ENCODE measurements at places on chromosomes 1 and 21.

DNA sequence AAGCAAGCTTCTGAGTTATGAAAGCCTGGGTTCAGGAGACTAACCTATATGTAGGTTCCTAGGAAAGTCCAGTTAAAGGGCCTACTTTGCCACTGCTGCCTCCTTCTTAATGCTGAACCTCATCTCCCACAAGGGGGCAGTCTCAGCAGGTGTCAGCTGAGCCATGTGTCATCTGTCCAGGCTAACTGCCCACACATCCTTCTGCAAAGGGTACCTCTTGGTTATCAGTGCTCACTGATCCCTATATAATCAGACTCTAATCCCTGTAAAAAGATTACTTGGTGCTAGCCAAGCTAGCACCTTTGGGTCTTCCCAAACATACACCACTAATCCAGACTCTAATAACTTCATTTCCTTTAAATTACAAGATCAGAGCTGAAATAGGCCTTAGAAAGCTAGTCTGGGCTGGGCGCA lies 9.0 kb downstream of the PRDX1 start:
- no peak for DNase-seq

DNA sequence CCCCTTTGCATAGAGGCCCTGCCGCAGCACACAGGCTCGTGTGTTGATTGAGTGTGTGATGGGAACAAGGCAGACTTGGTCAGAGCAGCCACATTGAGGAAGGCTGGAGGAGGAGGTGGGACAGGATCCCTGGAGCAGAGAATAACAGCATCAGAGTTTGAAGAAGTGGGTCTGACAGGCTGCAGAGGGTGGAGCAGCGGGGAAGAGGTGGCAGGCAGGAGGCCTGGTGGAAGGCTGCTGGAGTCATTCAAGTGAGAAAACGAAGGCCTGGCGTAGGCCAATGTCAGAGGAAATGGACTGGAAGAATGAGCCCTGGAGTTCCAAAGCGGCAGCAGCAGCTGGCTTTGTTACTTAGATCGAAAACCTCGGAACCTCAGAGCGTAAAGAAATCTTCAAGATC lies 115.0 kb upstream of the GRIK3 start:
- no peak for DNase-seq

- DNase-seq = no peak
Measured at GRCh38 chr1:157653494-157653873, 47.1 kb downstream of the FCRL3 start.

DNA sequence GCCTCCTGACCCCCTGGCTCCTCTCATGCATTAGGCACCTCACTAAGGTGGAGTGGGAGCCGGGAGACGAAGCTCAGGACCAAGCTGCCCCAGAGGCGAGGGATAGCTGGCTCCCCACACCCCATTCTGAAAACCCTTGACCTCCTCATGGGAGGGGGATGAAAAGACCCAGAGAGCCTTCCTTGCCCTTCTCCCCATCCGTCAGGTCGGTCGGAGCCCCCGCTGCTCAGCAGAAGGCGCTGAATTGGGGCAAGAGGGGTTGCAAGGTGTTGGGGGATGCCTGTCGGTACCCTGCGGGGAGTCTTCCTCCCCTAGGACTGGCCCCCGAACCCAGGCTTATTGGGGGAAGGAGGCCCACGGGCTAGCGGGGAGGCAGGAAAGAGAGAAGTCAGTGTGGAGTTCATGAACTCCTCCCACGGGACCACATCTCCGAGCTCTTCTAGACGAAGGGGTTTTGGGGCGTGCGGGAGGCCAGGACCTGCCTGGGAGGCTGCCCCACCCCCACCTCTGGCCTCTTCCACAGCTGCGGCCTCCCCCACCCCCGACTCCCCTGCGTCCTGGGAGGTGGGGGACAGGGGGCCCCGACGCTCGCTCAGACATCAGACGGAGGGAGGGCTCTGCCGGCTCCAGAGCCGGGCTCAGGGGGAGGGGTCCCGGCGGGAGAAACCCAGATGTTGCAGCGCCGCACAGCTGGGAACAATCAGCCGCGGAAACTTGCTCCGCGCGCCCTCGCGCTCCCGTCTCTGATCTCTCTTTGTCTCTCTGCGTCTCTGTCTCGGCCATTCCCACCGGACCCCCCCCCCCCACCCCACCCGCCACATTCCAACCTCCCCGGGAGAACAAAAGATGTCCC lies 719 bp downstream of the MFAP2 start:
- no peak for DNase-seq

GRCh38 chr1:212437179-212437798 lies 4.6 kb downstream of the NENF start:
- no peak for DNase-seq

DNA sequence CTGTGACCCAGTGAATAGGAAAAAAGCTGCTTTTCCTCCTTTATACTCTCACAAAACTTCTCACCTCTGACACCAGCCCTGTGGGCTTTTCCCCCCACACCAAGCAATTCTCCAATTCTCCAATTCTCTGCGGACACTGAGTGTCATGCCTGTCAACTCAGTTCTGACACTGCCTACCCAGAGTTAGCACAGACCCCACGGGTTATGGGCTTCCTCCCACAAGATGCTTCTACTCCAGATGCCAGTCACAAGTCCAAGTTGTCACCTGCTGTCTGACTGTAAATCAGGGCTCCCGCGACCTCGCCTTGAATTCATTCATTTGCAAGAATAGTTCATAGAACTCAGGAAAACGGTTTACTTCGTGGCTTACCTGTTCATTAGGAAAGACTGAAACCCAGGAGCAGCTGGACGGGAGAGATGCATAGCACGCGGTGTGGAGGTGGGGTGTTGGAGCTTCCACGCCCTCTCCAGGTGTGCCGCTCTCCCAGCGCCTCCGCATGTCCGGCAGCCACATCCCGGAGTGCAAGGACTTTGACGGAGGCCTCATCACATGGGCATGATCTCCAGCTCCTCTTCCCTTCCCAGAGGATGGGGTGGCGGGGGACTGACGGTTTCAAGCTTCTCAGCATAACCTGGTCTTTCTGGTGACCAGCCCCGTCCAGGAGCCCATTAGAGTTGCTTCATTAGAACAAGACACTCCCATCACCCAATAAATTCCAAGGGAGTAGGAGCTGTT lies 154.7 kb downstream of the PGBD5 start:
- no peak for DNase-seq

GRCh38 chr21:17988102-17988437 lies 168.9 kb upstream of the C21orf91 start:
- DNase-seq = no peak

- DNase-seq = no peak
Measured at GRCh38 chr1:65265296-65265650, 44.1 kb upstream of the DNAJC6 start.

- DNase-seq = no peak
Measured at GRCh38 chr1:193787061-193787460, 600.6 kb upstream of the B3GALT2 start.

DNA sequence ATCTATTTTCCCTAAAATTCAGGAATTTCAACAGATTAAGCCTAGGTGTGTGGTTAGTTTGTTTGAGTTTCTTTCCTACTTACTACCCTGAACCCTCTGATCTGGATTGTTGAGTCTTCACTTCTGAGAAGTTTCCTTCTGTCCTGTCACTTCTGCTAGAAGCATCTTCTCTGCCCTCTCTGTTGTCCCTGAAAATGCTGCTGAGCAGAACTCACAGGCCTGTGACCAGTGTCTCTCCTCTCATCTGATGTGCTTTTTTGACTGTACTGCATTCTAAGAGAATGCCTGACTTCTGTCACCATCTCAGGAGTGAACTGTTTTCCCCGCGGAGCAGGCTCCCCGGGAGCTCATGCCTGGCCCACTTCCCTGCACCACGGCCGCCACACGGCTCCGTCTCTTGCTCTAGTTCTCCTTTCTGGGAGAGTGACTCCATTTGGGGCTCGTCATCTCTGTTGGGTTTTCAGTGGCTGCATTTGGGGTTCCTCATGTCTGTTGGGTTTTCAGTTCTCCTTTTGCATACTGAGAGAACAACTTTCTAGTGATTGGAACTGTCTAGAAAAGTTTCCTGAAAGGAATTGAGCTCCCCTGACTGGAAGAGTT lies 77.9 kb downstream of the POFUT2 start:
- DNase-seq = no peak

GRCh38 chr1:193281894-193282293 lies 95.5 kb upstream of the B3GALT2 start:
- no peak for DNase-seq

- DNase-seq = no peak
Measured at GRCh38 chr1:116433275-116434257, 60.5 kb downstream of the ATP1A1 start.

GRCh38 chr1:17768651-17769241 lies 13.6 kb downstream of the ACTL8 start:
- DNase-seq = no peak

GRCh38 chr1:18668750-18669404 lies 38.2 kb downstream of the PAX7 start:
- DNase-seq = no peak

DNA sequence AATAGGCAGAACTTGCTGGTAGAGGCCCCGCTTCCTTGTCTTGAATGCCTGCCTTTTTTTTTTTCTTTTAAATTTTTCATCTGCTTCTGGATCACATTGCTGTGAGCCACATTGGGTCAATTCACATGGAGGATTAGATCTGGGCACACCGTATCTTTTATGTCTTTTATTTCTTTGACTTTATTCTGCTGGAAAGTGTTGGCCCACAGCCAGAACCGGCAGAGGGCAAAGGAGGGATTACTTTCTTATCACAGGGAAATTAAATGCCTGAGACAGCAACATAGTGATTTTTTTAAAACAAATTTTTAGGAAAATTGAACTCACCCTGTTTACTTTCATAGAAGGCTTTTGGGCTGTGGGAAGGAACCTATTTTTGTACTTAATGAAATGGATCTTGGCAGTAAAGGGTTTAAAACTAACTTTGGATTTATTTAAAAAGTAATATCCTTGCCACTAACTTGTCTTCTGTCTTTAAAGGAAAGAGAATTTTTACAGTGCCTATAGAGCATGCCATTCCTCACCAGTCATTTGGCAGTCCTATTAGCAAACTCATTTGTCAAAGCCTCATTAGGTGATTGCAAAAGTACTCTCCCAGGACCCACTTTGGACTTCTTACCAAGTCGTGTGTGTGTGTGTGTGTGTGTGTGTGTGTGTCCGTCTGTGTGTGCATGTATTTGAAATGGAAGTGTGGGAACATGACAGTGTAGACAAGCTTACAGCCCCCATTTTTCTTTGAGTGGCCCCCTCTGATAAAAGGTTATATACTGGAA lies 68.4 kb downstream of the ST6GALNAC3 start:
- DNase-seq = no peak

GRCh38 chr1:213692321-213692720 lies 295.5 kb upstream of the PROX1 start:
- DNase-seq = no peak

- no peak for DNase-seq
Measured at GRCh38 chr1:212647004-212647403, 38.4 kb downstream of the ATF3 start.

- DNase-seq = no peak
Measured at GRCh38 chr1:72634946-72635345, 352.6 kb upstream of the NEGR1 start.
